ENCODE measurements at places on chromosomes 1 and 21. TPM values are rescaled to one million over a fixed set of nuclear protein-coding genes. Genes with fewer than 3 reads are reported as not detected.

EDN2 gene
- total RNA-seq, result 1.3 TPM

FCGR2B gene
- 12.3 TPM for total RNA-seq

KCNE2 gene
- total RNA-seq, result not detected

GRCh38 chr21:31318971-31319370 is 25.1 kb downstream of the TIAM1 start:
- no peak overlapping the region for H3K27ac ChIP-seq
- H3K4me1 ChIP-seq, result peaks cover 3% of the 10 kb centered on the region
- H3K4me3 ChIP-seq, result no peak overlapping the region
- no peaks in the 10 kb centered on the region for H3K36me3 ChIP-seq
- no peaks in the 10 kb centered on the region for H3K27me3 ChIP-seq

DNA sequence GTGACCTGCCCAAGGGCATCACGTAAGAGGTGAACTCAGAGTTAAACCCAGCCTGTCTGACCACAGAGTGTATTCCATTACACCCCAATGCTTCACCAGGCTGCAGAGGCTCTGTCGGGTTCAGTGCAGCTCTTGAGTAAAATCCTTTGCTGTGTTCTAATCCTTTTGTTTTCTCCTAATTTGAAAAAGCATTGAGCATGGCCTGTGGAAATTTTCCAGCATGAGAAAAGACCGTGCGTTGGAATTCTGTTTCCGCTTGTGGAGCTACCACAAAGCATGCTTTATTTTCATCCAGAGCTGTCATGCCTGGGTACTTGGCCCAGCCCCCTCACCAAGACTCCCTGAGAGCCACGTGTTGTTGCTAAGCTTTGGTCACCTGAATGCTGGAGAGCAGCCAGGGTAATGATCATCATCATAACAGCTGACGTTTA is 317.6 kb downstream of the PRDM2 start:
- no peak overlapping the region for H3K4me3 ChIP-seq
- no peaks in the 10 kb centered on the region for H3K36me3 ChIP-seq
- no peaks in the 10 kb centered on the region for H3K4me1 ChIP-seq
- H3K27me3 ChIP-seq, result no peaks in the 10 kb centered on the region
- DNase-seq, result peak; percentile 13
- no peak overlapping the region for H3K27ac ChIP-seq

TAL1 gene
- total RNA-seq, result 9.3 TPM

DNA sequence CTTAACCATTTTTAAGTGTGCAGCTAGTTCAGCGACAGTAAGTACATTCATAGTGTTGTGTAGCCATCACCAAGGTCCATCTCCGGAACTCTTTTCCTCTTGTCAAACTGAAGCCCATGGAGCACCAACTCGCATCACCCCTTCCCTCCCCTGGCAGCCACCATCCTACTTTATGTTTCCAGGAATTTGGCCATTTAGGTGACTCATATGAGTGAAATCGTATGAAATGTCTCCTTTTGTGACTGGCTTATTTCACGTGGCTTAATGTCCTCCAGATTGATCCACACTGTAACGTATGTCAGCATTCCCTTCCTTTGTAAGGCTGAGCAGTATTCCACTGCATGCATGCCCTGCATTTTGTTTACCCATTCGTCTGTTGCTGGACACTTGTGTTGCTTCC is 2.5 kb downstream of the COL6A2 start:
- peaks cover 7% of the 10 kb centered on the region for H3K36me3 ChIP-seq
- no peak for DNase-seq
- H3K27me3 ChIP-seq, result peaks cover 3% of the 10 kb centered on the region
- peaks cover 6% of the 10 kb centered on the region for H3K4me1 ChIP-seq
- H3K27ac ChIP-seq, result no peak overlapping the region

DNA sequence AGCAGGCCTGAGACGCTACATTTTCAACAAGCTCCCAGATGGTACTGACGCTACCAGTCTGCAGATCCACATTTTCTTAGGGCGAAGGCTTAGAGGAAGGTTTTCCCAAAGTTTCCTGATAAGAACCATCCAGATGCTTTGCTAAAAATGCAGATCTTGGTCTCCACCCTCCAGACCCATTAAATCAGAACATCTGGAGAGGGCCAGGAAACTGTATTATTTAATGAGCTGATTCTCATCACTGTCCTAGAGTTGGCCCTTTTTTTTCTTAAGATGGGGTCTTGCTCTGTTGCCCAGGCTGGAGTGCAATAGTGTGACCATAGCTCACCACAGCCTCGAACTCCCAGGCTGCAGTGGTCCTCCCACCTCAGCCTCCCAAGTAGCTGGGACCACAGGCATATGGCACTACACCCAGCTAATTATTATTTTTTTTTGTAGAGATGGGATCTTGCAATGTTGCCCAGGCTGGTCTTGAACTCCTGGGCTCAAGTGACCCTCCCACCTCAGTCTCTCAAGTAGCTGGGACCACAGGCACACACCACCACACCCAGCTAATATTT is 67.2 kb upstream of the EFHD2 start:
- no peaks in the 10 kb centered on the region for H3K27me3 ChIP-seq
- DNase-seq, result no peak
- no peak overlapping the region for H3K27ac ChIP-seq
- no peaks in the 10 kb centered on the region for H3K4me1 ChIP-seq
- H3K36me3 ChIP-seq, result no peaks in the 10 kb centered on the region
- H3K4me3 ChIP-seq, result no peak overlapping the region

DNA sequence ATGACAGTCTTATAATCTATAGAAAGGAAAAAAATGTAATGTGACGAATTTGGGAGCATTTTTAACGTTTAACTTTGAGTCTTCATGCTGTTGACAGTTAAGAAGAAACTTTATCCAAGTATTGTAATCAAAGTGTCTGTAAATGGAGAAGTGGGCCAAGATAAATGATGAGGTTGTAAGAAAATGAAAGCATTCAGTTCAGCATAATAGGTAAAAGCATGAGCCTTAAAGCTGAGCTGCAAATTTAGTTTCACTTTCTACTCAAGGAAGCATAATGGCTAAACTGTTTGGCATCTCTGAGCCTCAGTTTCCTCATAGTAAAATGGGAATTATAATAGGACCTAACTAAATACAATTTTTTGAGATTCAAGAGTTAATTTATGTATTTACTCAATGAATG is 1554.8 kb downstream of the KCNT2 start:
- H3K4me3 ChIP-seq, result no peak overlapping the region
- H3K27me3 ChIP-seq, result no peaks in the 10 kb centered on the region
- no peaks in the 10 kb centered on the region for H3K4me1 ChIP-seq
- DNase-seq, result no peak
- H3K27ac ChIP-seq, result no peak overlapping the region

OR2W3 gene
- 1.1 TPM for total RNA-seq

WNT2B gene
- total RNA-seq, result 5.5 TPM

GRCh38 chr1:165862448-165862847 is 35.0 kb downstream of the UCK2 start:
- no peaks in the 10 kb centered on the region for H3K36me3 ChIP-seq
- H3K4me3 ChIP-seq, result no peak overlapping the region
- no peaks in the 10 kb centered on the region for H3K27me3 ChIP-seq
- no peak overlapping the region for H3K27ac ChIP-seq

- no peak overlapping the region for H3K27ac ChIP-seq
- no peaks in the 10 kb centered on the region for H3K27me3 ChIP-seq
- no peaks in the 10 kb centered on the region for H3K36me3 ChIP-seq
- H3K4me3 ChIP-seq, result no peak overlapping the region
- no peak for DNase-seq
- peaks cover 47% of the 10 kb centered on the region for H3K4me1 ChIP-seq
These were observed 12.6 kb upstream of the TNFRSF14 start for GRCh38 chr1:2543543-2544092.

- no peaks in the 10 kb centered on the region for H3K4me1 ChIP-seq
- no peak overlapping the region for H3K4me3 ChIP-seq
- no peaks in the 10 kb centered on the region for H3K27me3 ChIP-seq
- DNase-seq, result no peak
- H3K27ac ChIP-seq, result no peak overlapping the region
These were observed 93.2 kb upstream of the KCNK2 start for GRCh38 chr1:214989341-214989740.

GRCh38 chr21:46193829-46194373 is 9.6 kb upstream of the SPATC1L start:
- no peaks in the 10 kb centered on the region for H3K4me1 ChIP-seq
- DNase-seq, result no peak
- H3K27ac ChIP-seq, result no peak overlapping the region
- H3K36me3 ChIP-seq, result peaks cover 56% of the 10 kb centered on the region
- H3K27me3 ChIP-seq, result no peaks in the 10 kb centered on the region

PTAFR gene
- total RNA-seq, result 37.3 TPM

DNA sequence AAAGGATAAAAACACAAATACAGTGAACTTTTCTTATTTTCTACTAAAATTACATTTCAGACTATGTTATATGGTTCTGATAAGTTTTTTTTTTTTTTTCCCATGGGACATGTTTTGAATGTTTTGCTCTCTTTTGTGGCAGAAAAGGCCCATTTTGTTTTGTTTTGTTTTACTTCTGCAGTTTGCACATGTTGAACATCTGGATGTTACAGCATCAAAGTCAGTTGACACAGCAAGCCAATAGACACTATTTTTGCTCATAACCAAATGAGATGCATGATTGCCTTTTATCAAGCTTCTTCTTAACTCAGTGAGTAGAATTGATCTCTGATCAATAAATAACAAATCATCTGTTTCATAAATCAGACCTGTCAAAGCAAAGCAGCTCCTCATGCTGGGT is 904.2 kb downstream of the ADGRL2 start:
- H3K27ac ChIP-seq, result no peak overlapping the region
- H3K4me1 ChIP-seq, result no peaks in the 10 kb centered on the region
- no peaks in the 10 kb centered on the region for H3K36me3 ChIP-seq
- no peak overlapping the region for H3K4me3 ChIP-seq
- DNase-seq, result peak; percentile 25

ZNF691 gene
- total RNA-seq, result 14.5 TPM

DNA sequence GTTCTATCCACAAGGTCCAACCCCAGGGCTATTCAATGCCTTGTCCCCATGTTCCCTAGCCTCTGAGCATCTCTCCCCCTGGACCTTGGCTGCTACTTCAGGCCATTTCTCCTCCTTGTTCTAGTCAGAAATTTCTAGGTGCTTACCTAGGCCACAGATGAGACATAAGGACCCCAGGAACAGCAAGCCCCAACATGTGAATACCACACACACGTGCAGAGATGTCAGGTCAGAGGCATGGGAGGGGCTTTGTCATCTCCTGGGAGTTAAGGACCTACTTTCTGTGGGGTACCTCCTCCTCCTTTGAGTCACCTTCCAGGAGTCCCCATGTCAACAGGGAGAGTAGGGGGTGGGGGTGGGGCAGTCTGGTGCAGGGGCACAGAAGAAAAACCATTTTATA is 7.1 kb upstream of the RGS16 start:
- no peak for DNase-seq
- H3K27ac ChIP-seq, result no peak overlapping the region
- no peaks in the 10 kb centered on the region for H3K4me1 ChIP-seq

GRCh38 chr1:171841931-171842761 is 848 bp downstream of the DNM3 start:
- H3K4me1 ChIP-seq, result no peaks in the 10 kb centered on the region
- H3K4me3 ChIP-seq, result peak overlapping the region; percentile 95
- H3K27me3 ChIP-seq, result no peaks in the 10 kb centered on the region

SPATA21 gene
- total RNA-seq, result not detected

VSIG8 gene
- 0.23 TPM for total RNA-seq

LPAR3 gene
- total RNA-seq, result 8.3 TPM

- H3K27ac ChIP-seq, result no peak overlapping the region
- no peaks in the 10 kb centered on the region for H3K27me3 ChIP-seq
- no peaks in the 10 kb centered on the region for H3K36me3 ChIP-seq
- peaks cover 27% of the 10 kb centered on the region for H3K4me1 ChIP-seq
- peak; percentile 60 for DNase-seq
- H3K4me3 ChIP-seq, result no peak overlapping the region
These were observed 648.2 kb downstream of the SMYD3 start for GRCh38 chr1:245858722-245859492.

GRCh38 chr1:191049781-191050180 is 572.1 kb upstream of the BRINP3 start:
- H3K4me3 ChIP-seq, result no peak overlapping the region
- no peak for DNase-seq
- H3K27me3 ChIP-seq, result no peaks in the 10 kb centered on the region
- no peak overlapping the region for H3K27ac ChIP-seq
- H3K36me3 ChIP-seq, result no peaks in the 10 kb centered on the region

- H3K4me1 ChIP-seq, result no peaks in the 10 kb centered on the region
- H3K4me3 ChIP-seq, result no peak overlapping the region
- H3K27ac ChIP-seq, result no peak overlapping the region
- no peaks in the 10 kb centered on the region for H3K36me3 ChIP-seq
- no peak for DNase-seq
These were observed 41.0 kb downstream of the SLX9 start for GRCh38 chr21:44980562-44981489.

DNA sequence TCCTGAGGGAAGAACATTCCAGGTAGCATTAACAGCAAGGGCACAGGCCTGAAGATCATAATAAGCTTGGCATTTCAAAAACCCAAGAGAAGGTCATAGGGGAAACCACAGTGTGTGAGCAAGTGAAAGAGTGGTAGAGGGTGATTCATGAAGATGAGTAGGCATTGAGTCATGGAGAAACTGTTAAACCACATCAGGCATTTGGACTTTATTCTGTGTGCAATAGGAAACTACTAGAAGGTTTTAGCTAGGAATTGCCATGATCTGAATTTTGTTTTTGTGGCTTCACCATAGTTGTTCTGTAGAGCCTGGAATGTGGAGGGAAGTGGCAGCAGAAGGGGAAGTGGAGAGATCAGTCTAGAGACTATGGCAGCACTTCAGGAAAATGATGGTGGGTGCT is 359.0 kb upstream of the PTBP2 start:
- DNase-seq, result no peak
- H3K27me3 ChIP-seq, result no peaks in the 10 kb centered on the region
- H3K27ac ChIP-seq, result no peak overlapping the region
- no peak overlapping the region for H3K4me3 ChIP-seq

LMNA gene
- total RNA-seq, result 547 TPM

DNA sequence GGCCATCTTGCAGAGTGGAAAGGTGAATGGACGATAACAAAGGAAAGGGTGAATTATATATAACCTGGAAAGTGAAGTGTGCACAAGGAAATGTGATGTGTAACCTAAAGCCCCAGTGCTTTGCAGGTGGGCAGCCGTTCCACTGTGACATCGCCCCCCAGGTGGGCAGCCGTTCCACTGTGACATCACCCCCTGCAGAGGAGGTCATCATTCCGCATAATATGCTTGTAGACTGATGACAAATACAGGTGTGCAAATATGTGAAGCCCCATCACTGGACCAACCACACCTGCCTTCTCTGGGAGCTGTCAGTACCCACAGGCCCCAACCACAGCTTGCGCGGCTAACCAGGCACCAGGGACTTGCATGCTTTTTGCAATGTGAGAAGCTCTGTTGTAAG is 4.7 kb upstream of the ZNF496 start:
- peaks cover 3% of the 10 kb centered on the region for H3K36me3 ChIP-seq
- no peak overlapping the region for H3K27ac ChIP-seq
- H3K4me1 ChIP-seq, result no peaks in the 10 kb centered on the region

DNA sequence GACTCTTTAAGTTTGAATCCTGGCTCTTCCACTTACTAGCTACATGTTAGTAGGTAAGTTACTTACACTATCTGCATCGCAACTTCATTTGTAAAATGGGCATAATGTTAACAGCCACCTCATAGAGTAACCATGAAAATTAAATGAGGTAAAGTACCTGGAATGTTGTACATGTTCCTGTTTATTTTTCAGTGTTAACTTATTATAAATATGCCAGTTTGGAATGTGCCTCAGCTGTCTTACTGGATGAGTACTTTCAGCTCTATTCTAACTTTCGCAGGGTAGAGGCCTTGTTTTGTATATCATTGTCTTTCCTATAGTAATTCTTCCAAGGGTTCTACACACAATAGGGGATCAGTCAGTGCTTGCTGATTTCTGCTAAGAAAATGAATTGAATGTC is 167.4 kb downstream of the DUSP10 start:
- no peaks in the 10 kb centered on the region for H3K36me3 ChIP-seq
- no peak overlapping the region for H3K27ac ChIP-seq
- H3K4me1 ChIP-seq, result no peaks in the 10 kb centered on the region
- no peak overlapping the region for H3K4me3 ChIP-seq
- H3K27me3 ChIP-seq, result no peaks in the 10 kb centered on the region
- DNase-seq, result no peak

PRELP gene
- total RNA-seq, result 2.0 TPM

AHCTF1 gene
- total RNA-seq, result 31.1 TPM

AIRE gene
- total RNA-seq, result not detected
